ENCODE measurements at places on chromosomes 16 and 17. TPM values are rescaled to one million over a fixed set of nuclear protein-coding genes. Genes with fewer than 3 reads are reported as not detected.

- DNase-seq, result no peak
These were observed 3.4 kb downstream of the CACNA1H start for GRCh38 chr16:1156055-1156982.

GRCh38 chr17:31740611-31741082 is 118.4 kb downstream of the COPRS start:
- no peak for DNase-seq

- no peak for DNase-seq
These were observed 9.5 kb downstream of the PNMT start for GRCh38 chr17:39677542-39678339.

- DNase-seq, result peak; percentile 76
These were observed 1686.8 kb downstream of the TP53TG3F start for GRCh38 chr16:35146031-35146710.

DNA sequence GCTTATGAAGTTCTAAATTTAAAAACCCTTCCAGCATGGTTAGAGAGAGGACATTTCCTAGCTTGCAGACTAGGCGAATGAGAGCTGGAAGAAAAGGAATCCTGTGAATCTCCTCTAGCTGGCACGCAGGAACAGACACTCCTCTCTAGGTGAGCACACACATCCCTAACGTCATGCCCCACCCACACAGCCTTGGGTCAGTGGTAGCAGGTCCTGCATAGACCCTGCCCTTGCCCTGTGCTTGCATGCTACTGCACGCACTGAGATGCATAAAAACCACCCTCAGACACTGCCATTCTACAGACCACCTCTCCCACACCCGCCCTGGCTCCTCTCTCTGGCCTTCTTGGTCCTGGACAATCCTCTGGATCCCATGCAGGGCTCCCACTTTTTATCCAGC is 23.5 kb downstream of the CES1 start:
- DNase-seq, result no peak

DNA sequence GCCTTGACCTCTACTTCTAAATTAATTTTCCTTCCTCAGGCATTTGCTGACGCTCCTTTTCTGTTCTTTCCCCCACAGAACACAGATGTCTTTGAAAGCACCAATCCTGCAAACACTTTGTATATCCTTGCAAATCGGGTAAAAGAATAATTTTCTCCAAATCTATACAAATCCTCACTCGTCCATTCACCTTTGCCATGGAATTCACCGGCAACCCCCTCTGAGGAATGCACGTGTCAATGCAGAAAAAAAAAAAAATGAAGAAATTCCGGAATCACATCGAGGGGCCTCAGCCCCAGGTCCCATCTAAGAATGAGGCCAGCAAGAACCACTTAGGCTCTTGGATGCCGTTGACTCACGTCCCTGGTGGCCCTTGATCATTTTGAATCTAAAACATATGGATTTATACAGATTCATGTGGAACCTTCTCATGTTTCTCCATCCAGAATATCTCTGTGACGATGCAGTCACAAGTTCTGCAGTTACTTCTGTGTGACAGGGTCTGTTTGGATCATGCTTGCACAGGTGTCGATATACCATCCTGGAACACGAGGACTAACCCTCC is 136.9 kb downstream of the RBFOX3 start:
- DNase-seq, result no peak

- no peak for DNase-seq
These were observed 2.3 kb downstream of the ANKFY1 start for GRCh38 chr17:4261452-4261851.

DNA sequence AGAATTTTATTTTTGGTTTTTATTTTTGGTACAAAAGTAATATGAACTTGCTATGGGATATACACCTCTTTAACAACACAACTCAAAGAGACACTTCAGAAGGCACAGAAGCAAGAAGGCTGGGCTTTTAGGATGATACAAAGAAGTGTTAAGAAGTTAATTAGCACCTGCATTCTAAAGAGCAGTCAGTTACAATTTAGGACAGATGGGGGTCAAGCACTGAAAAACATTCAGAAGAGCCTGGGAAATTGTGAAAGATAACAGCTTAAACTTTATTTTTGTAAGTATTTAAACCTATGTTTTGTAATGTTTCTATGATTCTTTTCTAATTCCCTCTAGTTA is 163.5 kb downstream of the CDH8 start:
- DNase-seq, result no peak

DNA sequence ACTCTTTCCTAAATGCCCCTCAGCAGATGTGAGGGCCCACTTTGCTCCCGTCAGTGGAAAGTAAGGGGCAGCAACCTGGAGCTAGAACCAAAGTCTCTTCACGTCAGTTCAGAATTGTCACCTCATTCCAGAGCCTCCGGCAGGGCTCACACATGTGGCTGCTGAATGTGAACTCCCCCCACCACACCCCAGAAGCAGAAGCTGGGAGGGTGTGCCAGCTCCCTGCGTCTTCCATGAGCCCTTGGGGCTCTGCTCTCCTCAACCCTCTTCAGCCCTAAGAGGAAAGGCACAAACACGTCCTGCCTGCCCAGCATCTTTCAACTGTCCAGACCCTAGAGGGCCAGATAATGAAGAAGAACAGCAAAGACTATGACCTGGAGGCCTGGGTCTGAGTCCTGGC is 105.3 kb downstream of the SALL1 start:
- DNase-seq, result no peak

DNA sequence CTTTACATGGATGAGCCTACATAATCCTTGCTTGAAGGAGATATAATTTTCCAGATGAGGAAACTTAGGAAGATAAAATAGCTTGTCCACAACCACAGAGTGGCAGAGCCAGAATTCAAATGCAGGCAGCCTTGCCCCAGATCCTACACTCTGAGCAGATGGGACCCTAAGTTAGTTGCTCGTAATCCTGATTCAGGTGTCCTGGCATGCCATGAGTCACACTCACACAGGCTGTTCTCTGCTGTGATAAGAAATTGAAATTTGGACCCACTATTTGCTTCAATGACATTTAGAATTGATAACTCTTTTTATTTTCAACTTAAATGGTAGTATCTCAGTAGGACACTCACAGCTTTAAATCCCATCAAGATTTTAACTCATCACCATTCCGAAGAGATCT is 150.7 kb upstream of the CACNG5 start:
- DNase-seq, result no peak

- DNase-seq, result no peak
These were observed 11.7 kb downstream of the RNF213 start for GRCh38 chr17:80272366-80272765.

DNA sequence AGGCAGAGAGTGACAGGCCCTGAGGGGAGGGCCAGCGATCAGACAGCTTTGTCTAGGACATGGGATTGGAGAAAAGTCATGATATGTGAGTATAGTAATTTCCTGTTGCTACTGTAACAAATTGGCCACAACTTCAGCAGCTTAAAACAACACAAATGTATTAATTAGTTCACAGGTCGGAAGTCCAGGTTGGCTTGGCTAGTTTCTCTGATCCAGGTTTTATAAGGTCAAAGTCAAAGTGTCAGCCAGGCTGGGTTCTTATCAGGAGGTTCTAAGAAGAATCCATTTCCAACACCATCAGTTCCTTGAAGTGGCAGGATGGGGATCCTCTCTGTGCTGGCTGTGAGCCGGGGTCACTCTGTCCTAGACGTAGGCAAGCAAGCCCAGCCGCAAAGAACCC is 76.2 kb upstream of the SEC14L1 start:
- DNase-seq, result no peak

- DNase-seq, result no peak
These were observed 99.5 kb upstream of the FA2H start for GRCh38 chr16:74874123-74874522.

- DNase-seq, result no peak
These were observed 37.7 kb upstream of the CCDC182 start for GRCh38 chr17:57782647-57783337.

- DNase-seq, result no peak
These were observed 111.9 kb downstream of the CDH13 start for GRCh38 chr16:82738699-82739098.

The MYO15A gene
- 0.71 TPM for total RNA-seq

The KCNJ12 gene
- 2.5 TPM for total RNA-seq

The CMTM2 gene
- total RNA-seq, result 1.00 TPM

The CFAP97D1 gene
- not detected for total RNA-seq

The ZDHHC1 gene
- total RNA-seq, result 9.5 TPM

The MPV17L gene
- 14.4 TPM for total RNA-seq

The PRAC1 gene
- total RNA-seq, result not detected

The PERCC1 gene
- total RNA-seq, result 0.35 TPM

The CDRT15L2 gene
- not detected for total RNA-seq

The KRTAP4-6 gene
- total RNA-seq, result not detected

The PLA2G10 gene
- total RNA-seq, result not detected
